ENCODE measurements at places on chromosomes 7 and 10.

- DNase-seq = no peak
Measured at GRCh38 chr10:22436526-22436892, 91.2 kb downstream of the SPAG6 start.

DNA sequence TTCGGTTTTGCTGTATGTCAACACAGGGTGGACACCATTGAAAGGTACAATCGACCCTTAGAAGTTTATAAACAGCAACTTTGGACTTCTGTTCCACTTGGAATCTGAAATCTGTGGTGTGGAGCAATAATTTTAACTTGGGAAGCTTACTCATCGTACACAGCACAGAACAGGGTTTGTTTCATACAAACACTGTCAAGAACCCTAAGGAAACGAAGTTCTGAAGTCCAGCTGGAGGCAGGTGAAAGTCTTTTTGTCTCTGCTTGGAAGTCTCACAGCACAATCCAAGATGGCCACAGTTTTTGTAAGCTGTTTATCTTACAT is 31.5 kb downstream of the NMT2 start:
- DNase-seq = no peak

DNA sequence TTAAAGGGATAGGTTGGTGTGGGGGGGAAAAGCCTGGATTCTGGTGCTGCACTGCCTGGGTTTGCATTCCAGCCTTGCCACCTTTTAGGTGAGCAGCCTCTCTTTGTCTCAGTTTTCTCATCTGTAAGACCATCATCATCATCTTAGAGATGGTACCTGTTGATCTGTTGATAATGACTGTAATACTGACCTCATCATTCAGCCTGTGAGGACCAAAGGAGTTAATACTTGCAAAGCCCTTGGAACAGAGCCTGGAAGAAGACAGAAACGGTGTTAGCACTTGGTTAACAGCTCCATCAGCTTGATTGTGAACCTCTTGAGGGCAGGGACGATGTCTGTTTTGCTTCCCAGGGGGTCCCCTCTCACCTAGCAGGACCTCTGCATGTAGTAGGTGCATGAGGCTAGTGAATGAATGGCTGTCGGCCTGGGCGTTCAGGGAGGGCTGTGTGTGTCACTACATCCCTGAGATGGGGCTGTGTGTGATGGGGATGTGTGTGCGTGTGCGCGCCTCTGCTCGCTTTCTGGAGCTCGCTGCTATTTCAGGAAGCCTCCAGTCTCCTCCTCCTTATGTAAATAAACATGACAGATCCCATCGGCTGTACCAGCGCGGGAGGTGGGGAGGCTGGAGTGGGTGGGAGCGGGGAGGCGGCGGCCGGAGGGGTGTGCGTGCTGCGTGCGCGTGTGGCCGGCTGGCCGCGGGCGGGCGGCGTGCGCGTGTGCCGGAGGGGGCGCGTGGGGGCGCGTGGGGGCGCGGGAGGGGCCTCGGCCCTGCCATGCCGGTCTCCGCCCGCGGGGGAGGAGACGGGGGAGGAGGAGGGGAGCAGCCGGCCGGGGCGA is 61.2 kb downstream of the NEURL1 start:
- peak; percentile 25 for DNase-seq

DNA sequence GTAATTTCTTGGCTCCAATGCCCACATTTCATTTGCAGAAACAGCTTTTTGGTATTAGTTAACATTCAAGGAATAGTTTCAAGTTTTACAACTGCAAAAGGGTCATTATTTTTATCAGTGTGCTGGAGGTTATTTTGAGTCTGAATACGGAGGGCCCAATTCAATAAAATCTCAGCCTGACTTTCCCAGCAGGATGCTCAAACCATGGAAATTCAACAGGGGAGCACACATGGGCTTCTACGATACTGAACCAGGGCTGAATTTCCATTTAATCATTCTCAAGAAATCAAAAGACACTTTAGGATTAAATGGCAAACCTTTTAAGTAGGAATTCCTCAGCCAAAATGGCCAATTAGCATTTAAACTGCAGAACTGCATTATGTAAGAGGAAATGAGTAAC is 700.9 kb upstream of the ANKRD30A start:
- DNase-seq = no peak

- no peak for DNase-seq
Measured at GRCh38 chr10:75640803-75641202, 209.4 kb downstream of the LRMDA start.

GRCh38 chr7:158861004-158861787 is 4.8 kb downstream of the DYNC2I1 start:
- no peak for DNase-seq

- no peak for DNase-seq
Measured at GRCh38 chr7:23938937-23939552, 229.0 kb downstream of the STK31 start.

DNA sequence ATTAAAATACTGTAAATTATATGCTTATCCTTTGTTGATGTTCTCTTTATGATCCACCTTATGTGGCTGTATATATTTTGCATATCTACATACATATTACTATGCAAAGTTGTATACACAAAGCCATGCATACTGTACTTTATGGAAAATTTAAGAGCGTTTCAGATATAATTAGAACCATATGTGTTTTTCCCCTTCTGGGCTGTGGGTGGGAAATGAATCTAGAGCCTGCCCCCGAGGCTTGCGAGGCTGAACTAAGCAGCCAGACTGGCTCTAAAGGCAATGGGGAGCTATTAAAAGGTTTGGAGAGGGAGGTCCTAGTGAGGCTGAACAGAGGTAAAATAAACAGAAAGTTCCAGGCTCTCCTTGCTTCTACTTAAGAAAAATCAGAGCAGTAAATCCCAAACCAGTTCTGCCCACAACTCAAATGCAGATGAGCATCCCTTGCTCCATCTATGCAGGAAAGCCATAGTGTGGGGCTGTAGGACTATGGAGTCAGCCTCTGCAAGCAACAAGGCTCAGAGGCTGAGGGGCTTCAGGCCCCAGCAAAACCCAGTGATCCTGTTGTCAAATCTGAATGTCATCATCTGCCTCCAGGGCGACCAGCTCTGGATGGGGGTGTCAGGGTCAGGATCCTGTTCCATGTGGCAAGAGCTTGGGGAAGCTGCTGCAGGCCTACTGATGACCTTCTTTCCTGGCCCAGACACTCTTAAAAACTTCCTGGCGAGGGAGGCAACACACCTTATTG is 14.1 kb upstream of the DDIT4 start:
- DNase-seq = peak; percentile 56

DNA sequence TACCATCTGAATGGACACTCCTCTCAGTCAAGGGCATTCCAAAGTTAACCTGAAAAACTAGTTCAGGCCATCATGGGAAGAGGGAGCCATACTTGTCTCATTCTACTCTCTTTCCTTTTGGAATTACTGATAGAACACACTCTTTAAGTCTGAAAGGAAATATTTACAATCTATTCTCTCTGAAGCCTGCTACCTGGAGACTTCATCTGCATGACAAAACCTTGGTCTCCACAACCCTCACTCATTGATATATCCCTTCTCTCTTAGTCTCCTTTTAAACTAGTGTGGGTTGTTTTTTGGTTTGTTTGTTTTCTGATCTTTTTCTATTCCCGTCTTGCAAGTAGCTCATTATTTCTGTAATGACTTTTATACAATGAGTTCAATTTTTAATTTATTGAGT is 169.5 kb downstream of the C1GALT1 start:
- DNase-seq = no peak

GRCh38 chr7:135697276-135698049 is 30.5 kb downstream of the SLC13A4 start:
- no peak for DNase-seq

- no peak for DNase-seq
Measured at GRCh38 chr10:73247509-73248258, 629 bp upstream of the DNAJC9 start.

GRCh38 chr7:91103363-91103762 is 160.9 kb upstream of the FZD1 start:
- DNase-seq = no peak

- peak; percentile 31 for DNase-seq
Measured at GRCh38 chr10:86688398-86688921, 20.1 kb downstream of the LDB3 start.

GRCh38 chr7:150719960-150720891 is 3.8 kb downstream of the GIMAP1 start:
- no peak for DNase-seq

DNA sequence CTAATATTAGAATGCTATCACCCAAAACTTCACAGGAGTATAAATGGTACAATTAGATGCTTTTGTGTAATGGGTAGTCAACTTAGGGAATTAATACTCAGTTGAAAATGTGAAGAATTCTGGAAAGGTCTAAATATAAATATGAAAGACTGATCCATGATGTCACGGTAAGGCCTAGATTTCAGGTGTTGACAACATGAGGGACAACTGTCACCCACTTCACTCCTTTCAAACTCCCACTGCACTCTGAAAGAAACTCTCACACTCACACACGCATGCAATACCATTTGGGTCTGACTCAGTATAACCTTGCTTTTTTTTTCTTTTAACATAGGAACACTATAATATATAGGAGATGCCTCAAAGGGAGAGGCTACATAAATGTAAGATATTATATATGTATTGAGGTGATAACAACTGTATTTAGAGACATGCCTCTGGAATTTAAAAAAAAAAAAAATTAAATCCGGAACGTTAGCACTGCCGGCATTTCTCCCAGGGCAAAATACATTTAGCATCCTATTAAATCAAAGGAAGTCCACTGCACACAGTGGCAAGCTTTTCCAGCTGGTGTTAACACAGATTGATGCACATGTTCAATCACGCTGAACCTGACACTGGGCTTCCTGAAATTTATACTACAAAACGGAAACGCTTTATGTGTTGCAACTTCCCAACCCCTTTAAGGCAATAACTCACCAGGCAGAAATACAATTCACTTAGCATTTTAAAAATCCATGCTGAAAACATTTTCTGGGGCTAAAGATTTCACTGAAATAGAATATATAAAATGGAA is 74.9 kb downstream of the RSU1 start:
- DNase-seq = no peak

DNA sequence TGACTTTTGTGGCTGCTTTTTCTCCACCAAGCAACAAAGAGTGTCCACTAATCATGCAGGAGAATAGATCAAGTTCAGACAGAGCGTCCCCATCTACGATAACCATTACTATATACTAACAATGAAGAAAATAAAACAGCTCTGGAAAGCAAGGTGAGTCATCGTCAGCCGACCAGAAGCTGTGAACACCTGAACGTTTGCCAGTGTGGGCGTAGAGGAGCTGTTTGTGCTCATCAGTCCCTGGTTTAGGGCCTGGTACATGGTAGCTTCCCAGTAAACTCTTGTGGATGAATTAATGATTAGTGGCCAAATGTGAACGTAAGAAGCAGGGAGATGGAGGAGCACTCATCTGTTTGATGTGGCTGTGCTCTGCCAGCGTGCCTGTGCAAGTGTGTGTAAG is 180.7 kb downstream of the EVX1 start:
- no peak for DNase-seq

DNA sequence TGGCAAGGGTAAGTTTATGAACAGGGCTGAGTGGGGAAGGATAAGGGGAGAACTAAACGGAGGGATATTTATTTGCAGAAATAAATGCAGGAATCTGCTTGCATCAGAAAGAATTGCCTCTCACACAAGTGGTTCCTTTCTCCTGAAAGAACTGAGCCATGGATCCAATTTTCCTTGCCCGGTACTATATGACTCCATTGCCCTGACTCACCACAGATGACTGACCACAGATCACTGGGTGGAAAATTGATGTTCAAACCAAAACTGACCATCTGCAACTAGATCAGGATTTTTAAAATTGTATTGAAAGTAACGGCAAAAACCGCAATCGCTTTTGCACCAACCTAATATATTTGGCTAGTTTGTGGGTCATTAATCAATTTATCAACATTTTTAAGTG is 6.2 kb upstream of the MACC1 start:
- no peak for DNase-seq

- DNase-seq = no peak
Measured at GRCh38 chr10:11388996-11389395, 222.5 kb downstream of the USP6NL start.

DNA sequence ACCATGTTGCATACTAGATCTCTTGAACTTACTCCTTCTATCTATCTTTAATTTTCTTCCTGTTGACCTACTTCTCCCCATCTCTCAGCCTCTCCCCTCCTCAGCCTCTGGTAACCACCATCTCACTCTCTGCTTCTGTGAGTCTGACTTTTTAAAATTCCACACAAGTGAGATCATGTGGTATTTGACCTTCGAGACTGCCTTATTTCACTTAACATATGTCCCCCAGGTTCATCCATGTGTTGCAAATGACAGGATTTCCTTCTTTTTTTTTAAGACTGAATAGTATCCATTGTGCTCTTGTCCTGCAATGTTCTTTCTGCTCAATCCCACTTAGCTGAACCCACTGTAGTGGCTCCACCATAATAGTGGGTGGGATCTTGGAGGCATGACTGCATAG is 51.4 kb upstream of the DNAJC1 start:
- no peak for DNase-seq

- no peak for DNase-seq
Measured at GRCh38 chr10:52383088-52383487, 69.0 kb downstream of the DKK1 start.

DNA sequence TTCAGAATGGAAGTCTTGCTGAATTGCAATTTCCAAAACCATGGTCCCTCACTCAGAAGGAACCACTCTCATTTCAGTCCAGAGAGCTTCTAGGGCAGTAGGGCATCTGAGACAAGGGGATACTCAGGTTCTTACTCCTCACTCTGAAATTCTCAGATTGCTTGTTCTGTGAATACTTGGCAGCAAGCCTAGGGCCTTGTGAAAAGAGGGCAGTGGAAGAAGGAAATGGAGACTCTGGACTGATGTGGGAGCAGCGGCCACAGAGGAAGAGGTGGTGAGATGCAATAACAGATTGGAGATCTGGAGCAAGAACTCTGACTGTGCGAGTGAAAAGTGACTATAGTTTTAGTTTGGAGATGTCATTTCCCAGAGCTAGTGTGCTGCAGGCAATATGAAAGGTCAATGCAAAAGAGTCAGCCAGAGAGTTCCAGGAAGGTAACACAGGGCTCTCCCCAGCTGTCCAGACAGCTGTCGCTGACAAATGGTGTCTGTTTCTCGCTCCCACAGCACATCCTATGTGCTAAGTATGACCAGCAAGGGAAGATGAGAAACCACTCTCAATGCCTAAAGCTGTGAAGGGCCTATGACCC is 291.6 kb upstream of the KIAA1217 start:
- no peak for DNase-seq

DNA sequence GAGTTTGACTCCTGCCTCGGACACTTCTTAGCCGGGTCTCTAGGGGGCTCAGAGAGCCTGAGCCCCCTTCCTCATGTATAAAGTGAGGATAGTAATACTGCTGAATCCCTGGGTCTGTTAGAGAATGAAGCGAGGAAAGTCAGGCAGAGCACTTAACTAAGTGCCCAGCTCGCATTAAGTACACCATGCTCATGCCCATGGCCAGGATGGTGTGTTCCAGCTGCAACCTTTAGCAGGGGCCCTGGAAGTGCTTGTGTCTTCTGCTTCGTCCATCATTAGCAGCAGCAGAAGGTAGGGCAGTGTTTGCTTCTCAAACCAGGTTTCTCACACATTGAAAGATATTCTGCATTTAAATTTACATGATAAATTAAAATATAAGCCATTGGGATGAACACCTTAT is 27.3 kb upstream of the WDFY4 start:
- DNase-seq = no peak

- DNase-seq = no peak
Measured at GRCh38 chr7:7736671-7737070, 18.3 kb upstream of the RPA3 start.
